ENCODE measurements at places on chromosomes 2 and 18.

DNA sequence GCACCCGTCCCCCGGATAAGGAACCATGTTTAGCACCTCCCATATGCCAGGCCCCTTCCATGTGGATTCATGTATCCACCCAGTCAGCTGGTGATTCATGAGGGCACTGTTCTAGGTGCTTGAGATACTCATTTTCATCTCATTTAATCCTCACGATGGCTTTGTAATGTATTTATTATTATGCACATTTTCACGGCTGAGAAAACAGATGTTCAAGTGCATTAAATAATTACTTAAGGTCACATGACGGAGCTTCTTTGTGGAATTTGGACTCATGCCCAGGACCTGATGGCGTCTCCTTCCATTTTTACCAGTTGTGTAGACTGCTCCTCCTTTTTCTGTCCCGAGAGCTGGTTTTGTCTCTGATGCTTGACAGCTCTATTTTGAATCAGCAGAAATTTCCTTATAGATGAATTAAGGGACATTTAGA, 72.2 kb upstream of the RBM44 start:
- DNase-seq: no peak

DNA sequence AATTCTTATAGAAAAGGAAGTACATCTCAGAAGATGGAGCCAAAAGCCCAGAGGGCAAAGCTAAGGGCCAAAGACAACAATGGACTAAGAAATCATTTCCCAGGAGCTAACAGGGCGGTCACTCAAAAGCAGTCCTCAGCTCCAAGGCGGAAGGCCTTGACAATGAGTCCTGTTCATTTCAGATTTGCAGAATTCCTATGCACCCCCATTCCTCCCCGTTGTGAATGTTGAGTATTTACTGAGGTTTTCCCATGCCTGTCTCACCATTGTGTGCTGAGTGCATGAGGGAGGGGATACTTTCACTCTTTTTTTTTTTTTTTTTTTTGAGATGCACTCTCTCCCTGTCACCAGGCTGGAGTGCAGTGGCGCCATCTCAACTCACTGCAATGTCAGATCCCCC, 18.8 kb upstream of the DTNB start:
- DNase-seq: no peak

DNA sequence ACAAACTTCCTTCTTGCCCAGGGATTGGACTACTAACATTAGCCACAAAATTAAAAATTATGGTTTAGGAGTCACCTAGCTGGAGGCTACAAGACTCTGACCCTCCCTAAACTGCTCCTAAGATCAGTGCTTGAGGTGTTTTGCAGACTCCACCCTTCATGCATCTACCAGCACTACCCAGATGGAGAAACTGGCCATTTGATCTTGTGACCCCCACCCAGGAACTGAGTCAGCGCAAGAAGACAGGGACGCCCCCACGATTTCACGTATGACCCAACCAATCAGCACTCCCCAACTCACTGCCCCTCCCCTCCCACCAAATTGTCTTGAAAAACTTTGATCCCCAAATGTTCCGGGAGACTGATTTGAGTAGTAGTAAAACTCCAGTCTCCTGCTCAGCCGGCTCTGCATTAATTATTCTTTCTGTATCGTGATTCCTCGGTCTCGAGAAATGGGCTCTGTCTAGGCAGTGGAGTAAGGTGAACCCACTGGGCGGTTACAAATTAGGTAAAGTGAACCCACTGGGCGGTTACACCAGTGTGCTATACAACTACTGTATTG, 40.1 kb upstream of the CCDC88A start:
- DNase-seq: no peak

- DNase-seq: no peak
Measured at GRCh38 chr2:208350610-208351009, 56.0 kb upstream of the PTH2R start.

DNA sequence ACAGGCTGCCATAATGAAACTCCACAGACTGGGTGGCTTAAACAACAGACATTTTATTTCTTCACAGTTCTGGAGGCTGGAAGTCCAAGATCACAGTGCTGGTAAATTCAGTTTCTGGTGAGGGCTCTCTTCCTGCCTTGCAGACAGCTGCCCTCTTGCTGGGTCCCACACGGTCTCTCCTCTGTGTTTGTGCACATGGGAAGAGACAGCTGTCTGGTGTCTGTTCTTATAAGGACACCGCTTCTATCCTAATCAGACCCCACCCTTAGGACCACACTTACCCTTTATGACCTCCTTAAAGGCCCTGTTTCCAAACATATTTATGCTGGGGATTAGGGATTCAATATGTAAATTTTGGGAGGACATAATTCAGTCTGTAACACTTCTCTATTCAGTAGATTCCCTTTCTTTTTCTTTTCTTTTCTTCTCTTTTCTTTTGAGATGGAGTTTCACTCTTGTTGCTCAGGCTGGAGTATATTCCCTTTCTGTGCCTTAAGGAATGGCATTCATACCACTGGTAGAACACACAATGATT, 18.9 kb downstream of the CTIF start:
- DNase-seq: no peak

- no peak for DNase-seq
Measured at GRCh38 chr2:65615602-65616001, 183.2 kb upstream of the SPRED2 start.

- no peak for DNase-seq
Measured at GRCh38 chr2:232721261-232721660, 24.1 kb downstream of the GIGYF2 start.

All from stimulated activated CD8-positive, alpha-beta memory T cell treated with anti-CD3 and anti-CD28 coated beads, Interleukin-2, amount 100 ng/mL, for 48 hours (primary cell).